ENCODE measurements at places on chromosomes 5 and 9. TPM values are rescaled to one million over a fixed set of nuclear protein-coding genes. Genes with fewer than 3 reads are reported as not detected.

DNA sequence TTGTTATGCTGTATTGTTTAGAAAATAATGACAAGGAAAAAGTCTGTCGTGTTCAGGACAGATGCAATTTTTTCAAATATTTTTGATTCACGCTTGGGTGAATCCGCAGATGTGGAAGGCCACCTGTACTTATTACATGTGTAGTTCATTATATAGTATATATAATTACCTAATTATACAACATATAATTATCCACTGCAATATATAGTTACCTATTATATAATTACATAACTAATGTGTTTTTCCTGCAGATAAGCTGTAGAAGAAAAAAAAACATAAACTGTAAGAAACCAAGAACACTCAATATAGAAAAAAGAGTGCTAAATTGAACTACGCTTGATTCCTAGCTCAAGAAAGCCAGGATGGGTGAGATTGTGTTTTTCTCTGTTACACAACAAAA lies 93.6 kb upstream of the RANBP3L start:
- H3K27me3 ChIP-seq, result no peaks in the 10 kb centered on the region
- no peak overlapping the region for H3K4me3 ChIP-seq
- no peak overlapping the region for H3K27ac ChIP-seq

GRCh38 chr5:31530541-31531265 lies 1.2 kb downstream of the DROSHA start:
- peak overlapping the region; percentile 80 for H3K4me3 ChIP-seq
- H3K36me3 ChIP-seq, result peaks cover 54% of the 10 kb centered on the region
- peaks cover 9% of the 10 kb centered on the region for H3K4me1 ChIP-seq
- DNase-seq, result no peak

DNA sequence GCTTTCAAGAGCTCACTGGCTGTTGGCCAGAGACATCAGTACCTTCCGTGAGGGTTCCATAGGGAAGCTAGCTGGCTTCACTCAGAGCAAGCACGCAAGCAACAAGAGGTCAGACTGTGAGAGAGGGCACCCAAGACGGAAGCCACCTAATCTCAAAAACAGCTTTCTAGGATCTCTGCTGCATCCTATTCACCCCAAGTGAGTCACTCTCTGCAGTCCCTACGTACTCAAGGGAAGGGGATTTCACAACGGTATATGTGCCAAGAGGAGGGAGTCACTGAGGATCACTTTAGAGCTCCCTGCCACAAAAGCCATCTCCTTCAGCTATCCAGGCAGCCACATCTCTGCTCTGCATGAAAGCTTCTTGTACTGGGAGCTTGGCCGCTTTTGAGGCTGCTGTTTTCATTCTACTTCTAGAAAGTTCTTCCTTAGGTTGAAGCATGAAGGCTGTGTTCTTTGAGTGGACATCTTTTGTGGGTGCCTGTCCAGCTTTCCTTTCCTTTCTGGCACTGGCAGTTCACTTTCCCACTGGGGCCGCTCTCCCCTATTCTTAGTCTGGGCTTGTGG lies 249.5 kb downstream of the MAN2A1 start:
- H3K4me3 ChIP-seq, result no peak overlapping the region
- no peaks in the 10 kb centered on the region for H3K36me3 ChIP-seq
- no peak overlapping the region for H3K27ac ChIP-seq
- H3K27me3 ChIP-seq, result peaks cover 29% of the 10 kb centered on the region

The QRFP gene
- total RNA-seq, result not detected

The C9 gene
- not detected for total RNA-seq

- DNase-seq, result no peak
- H3K4me1 ChIP-seq, result no peaks in the 10 kb centered on the region
- H3K36me3 ChIP-seq, result no peaks in the 10 kb centered on the region
Measured at GRCh38 chr9:113817171-113817570, 58.9 kb upstream of the ZNF618 start.

The F2RL1 gene
- total RNA-seq, result 2.8 TPM

The ABHD17B gene
- total RNA-seq, result 11.9 TPM

DNA sequence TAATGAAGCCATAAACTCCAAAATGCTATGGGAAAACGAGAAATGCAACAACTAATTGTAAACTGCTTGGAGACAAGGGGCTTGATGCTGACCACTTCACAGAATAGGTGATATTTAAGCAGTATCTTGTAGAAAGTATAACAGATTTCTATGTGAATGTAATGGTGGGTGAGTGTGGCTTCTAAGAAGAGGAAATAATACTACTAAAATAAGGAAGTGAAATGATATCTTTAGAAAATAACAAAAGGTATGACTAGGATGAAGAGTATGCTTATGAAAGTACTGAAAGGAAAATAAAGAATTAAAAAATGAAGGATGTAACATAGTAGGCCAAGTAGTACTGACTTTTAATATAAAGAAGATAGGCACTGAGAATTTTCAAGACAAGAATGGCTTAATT lies 94.2 kb downstream of the AGTPBP1 start:
- H3K36me3 ChIP-seq, result no peaks in the 10 kb centered on the region
- H3K27ac ChIP-seq, result no peak overlapping the region
- DNase-seq, result no peak
- no peaks in the 10 kb centered on the region for H3K27me3 ChIP-seq
- H3K4me1 ChIP-seq, result no peaks in the 10 kb centered on the region

DNA sequence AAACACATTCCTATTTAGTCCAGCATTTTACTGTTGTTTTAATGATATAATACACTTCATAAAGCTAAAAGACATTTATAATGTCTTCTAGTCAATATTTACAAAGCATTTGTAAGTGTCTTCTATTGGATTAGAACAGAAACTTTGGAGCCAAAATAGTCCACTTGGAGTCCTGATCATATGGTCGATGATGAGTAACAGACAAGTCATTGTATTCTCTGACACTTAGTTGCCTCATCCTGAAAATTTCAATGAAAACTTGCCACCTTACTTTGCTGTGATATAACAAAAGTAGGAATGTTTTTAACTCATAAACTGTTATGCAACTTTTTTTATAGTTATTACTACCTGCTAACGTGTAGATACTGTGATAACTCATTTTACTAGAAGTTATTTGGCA lies 132.5 kb downstream of the GABRB2 start:
- H3K4me3 ChIP-seq, result no peak overlapping the region
- H3K36me3 ChIP-seq, result no peaks in the 10 kb centered on the region
- no peaks in the 10 kb centered on the region for H3K4me1 ChIP-seq
- H3K27ac ChIP-seq, result no peak overlapping the region
- no peaks in the 10 kb centered on the region for H3K27me3 ChIP-seq

DNA sequence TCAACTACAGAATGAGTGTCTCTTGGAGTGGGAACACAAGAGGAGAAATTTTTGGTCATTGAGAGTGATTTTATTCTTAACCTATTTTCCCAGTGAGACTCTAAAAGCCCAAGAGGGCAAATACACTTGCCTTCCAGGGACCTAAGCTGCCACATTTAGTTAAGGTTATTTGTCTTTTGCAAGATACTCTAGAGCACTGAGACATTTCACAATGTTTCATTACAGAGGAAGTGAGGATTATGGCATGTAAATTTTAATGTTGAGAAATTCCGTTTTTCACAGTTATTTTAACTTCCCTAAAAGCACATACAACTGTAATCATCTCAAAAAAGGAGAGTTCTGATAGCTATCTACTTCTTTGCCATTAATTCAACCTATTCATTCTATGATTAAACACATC lies 38.7 kb upstream of the RAB3C start:
- no peaks in the 10 kb centered on the region for H3K27me3 ChIP-seq
- no peak overlapping the region for H3K4me3 ChIP-seq

- H3K27ac ChIP-seq, result no peak overlapping the region
- H3K27me3 ChIP-seq, result no peaks in the 10 kb centered on the region
- DNase-seq, result no peak
- no peak overlapping the region for H3K4me3 ChIP-seq
- H3K4me1 ChIP-seq, result no peaks in the 10 kb centered on the region
Measured at GRCh38 chr5:109016300-109016699, 268.6 kb downstream of the FER start.

DNA sequence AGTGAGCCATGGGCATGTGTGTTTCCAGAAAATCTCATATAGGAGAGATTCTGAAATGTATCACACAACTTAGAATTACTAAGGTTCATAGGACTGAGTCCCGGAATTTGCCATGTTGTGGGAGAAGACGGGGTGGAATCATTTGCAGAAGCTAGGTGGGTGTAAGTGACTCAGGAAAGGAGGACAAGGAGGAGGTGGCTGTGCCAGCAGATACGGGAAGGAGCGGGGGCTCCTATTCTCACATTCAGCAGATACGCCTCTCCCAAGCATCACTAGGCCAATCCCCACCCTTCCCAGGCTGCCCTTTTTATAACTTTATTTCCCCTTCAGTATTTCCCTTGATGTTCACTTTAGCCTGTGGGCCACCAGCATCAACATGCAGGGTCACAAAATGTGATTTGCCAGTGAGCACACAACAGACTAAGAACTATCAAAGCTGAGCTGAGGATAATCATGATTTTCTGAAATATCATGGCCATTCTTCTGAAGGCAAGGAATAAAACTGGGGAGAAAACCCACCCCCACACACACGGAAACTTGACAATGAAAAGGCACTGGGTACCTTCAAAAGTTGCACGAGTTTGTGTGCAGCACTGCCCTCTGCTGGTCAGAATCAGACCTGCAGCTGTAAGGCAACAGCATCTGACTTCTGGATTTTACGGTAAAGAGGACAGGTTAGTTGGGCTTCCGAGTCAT lies 133.2 kb downstream of the MTX3 start:
- peaks cover 18% of the 10 kb centered on the region for H3K4me1 ChIP-seq
- H3K27me3 ChIP-seq, result no peaks in the 10 kb centered on the region
- H3K36me3 ChIP-seq, result no peaks in the 10 kb centered on the region

DNA sequence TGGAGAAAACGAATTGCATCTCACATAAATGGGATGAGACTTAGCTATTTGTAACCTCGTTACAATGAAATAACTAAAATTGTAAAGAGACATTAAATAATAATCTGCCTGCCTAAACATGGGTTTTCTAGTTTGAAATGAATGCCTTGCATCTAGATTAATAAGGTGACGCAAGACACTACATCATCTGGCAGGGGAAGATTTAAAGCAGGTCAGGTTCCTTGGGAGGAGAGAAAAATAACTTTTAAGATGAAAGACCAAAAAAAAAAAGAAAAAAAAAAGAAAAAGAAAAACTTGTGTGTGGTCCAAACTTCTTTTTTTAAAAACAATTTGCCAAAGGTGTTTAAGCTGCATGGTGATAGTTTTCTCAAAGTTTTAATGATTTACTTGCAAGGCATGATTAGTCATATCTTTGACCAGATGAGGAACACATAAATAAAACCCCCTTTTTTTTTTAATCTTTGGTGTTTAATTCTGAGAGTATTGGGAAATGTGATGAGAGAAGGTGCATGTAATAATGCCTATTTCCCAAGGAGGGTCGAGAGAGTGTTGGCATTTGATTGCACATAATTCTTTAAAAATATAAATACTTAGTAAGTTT lies 122.9 kb upstream of the ADAMTSL1 start:
- H3K27me3 ChIP-seq, result no peaks in the 10 kb centered on the region
- no peak for DNase-seq
- peaks cover 3% of the 10 kb centered on the region for H3K4me1 ChIP-seq

The FAT2 gene
- total RNA-seq, result not detected

- no peak overlapping the region for H3K27ac ChIP-seq
- H3K36me3 ChIP-seq, result no peaks in the 10 kb centered on the region
- DNase-seq, result no peak
- H3K27me3 ChIP-seq, result no peaks in the 10 kb centered on the region
Measured at GRCh38 chr9:111474385-111474784, 9.8 kb downstream of the ECPAS start.

The PCDHGA10 gene
- total RNA-seq, result 7.4 TPM

The SPATA9 gene
- not detected for total RNA-seq

DNA sequence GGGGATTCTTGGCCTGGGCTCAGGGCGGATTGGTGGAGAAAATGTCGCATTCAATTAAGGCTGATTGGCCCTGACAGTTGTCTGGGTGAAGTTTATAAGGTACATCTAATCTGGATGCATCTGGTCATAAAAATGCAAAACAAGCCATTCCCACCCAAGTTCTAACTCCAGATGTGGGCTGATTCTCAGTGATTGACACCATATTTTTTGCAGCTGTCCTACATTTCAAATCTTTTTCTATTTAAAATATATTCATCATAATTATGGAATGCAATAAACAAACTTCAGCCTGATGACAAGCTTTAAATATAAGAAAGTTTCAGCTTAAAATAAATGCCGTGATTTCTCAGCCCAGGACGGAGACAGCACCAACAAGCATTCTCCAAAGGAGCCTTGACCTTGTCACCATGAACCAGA lies 146.4 kb upstream of the SMIM23 start:
- no peaks in the 10 kb centered on the region for H3K36me3 ChIP-seq
- H3K4me3 ChIP-seq, result no peak overlapping the region

DNA sequence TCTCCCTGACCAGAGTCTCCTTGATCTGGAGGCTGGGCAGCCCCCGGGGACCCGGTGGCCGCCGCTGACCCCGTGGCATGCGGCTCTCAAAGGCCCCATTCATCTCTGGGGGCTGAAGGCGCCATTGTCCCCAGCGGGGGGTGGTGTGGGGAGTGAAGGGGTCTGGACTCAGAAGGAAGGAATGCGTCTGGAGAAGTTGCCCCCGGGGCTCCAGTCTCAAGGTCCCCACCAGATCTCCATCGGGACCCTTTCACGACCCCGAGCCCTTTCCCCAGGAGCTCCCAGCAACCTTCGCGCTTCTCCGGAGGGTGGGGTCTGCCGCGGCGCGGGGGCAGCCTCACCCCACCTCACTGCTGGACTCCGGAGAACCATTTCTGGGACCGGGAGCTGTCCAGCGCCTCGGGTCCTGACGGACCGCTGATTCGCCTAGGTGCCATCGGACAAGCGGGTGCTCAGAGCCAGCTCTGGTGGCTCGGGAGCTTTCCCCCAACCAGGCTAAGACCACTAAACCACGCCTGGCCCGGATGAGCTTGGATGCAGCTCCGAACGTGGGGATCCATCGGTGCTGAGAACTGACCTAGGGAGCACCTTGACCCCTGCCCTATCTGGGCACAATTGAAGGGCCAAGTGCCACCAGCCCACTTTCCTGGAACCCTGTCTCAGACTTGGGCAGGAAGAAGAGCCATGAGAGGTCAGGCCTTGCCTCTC lies 5.1 kb upstream of the PCDH1 start:
- no peak overlapping the region for H3K4me3 ChIP-seq
- H3K4me1 ChIP-seq, result no peaks in the 10 kb centered on the region
- H3K27me3 ChIP-seq, result peaks cover 33% of the 10 kb centered on the region
- DNase-seq, result no peak

The PHF24 gene
- total RNA-seq, result 0.14 TPM

DNA sequence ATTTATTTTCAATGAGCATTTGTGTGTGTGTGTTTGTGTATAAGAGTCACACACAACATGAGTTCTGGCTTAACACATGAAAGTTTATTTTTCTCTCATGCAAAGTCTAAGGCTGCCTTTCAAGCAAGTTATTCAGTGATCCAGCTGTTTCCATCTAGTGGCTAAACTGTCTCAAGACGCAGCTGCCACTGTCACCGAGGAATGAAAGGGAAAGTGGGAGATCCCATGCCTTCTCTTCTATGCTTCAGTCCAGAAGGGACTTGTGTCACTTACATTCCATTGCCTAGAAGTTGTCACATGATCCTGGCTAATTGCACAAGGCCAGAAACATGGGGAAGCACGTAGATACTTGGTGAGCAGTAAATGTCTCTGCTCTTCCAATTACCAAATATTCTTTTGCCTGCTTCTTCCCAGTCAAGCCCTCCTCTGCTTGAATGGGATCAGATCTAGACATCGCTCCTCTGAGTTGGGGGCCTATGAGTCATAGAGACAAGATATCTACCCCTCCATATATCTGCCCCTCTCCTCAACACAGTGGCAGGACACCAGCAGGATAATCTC lies 30.4 kb upstream of the SLIT3 start:
- no peaks in the 10 kb centered on the region for H3K27me3 ChIP-seq
- no peak for DNase-seq
- no peaks in the 10 kb centered on the region for H3K4me1 ChIP-seq
- H3K27ac ChIP-seq, result no peak overlapping the region
- H3K36me3 ChIP-seq, result no peaks in the 10 kb centered on the region
- no peak overlapping the region for H3K4me3 ChIP-seq
